ENCODE measurements at places on chromosomes 7 and 10. TPM values are rescaled to one million over a fixed set of nuclear protein-coding genes. Genes with fewer than 3 reads are reported as not detected.

Gene OR9A2
- not detected for polyA plus RNA-seq

Gene TCAF2
- 0.99 TPM for polyA plus RNA-seq

Gene GIMAP2
- polyA plus RNA-seq: 9.3 TPM

Gene IFIT2
- polyA plus RNA-seq: 3.7 TPM

Gene HOXA4
- polyA plus RNA-seq: 19.7 TPM

Gene MKX
- polyA plus RNA-seq: 0.40 TPM

Gene CLDN12
- polyA plus RNA-seq: 41.7 TPM

Gene FZD1
- 13.2 TPM for polyA plus RNA-seq

Gene TSPAN33
- polyA plus RNA-seq: 9.6 TPM

Gene PON1
- polyA plus RNA-seq: 2.3 TPM

Gene PPP1R9A
- 16.7 TPM for polyA plus RNA-seq
